Right cardiac atrium (tissue), 5 donors: ENCODE measurements at places on chromosomes 13 and 19.

DNA sequence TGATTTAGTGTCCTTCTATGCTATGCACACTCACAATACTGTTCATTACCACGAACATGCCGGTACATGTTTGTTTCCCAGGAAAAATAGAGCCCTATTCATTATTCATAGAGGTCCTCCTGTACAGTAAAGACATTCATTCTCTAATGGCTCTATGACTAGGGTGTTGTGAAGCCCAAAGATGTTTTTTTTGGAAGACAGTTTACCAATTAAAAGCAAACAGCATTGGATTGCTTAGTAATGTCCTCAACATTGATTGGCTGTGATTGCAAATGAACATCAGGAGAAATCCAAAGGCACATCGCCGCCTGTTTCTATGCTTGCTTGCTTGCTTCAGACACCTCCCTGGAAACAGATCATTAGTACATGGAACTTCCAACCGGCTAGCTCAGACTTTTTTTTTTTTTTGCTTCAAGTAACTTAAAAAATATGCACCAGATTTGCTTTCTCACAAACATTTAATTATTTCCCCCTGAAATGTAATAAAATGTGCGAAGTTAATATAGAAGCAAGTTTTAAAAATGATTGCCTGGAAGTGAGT is 8.8 kb upstream of the GPC6 start:
- DNase-seq: no peak

- no peak for DNase-seq
These were observed 52.4 kb upstream of the SPATA13 start for GRCh38 chr13:24107955-24108614.

DNA sequence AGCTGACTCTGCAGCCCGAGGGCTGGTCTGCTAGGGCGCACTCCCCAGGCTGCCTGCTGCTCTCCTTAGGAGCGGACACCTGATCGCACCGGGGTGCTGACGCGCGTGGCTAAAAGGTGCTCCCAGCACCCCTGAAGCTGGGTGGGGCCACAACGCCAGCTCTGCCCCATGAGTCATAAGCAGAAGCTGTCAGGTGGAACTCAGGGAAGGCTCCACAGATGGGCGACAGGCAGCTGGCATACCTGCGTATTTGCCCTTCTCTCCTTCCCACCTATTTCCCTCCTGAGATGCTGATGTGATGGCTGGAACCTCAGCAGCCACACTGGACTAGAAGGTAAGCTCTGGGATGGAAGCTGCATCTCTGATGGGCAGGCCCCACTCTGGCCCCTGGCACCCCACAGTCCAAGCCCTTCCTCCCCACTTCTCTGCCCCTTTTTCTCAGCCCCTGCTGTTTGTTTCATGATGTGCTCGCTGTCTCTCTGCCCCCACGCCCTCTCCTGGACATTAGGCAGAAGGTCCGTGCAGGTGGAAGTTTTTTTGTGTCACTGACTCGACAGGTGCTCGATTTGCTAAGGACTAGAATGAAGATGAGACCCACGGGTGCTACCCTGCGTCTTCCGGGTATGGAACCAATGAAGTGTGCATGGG is 30.3 kb upstream of the CACTIN start:
- DNase-seq: peak; percentile 11

GRCh38 chr13:85663856-85664255 is 135.4 kb downstream of the SLITRK6 start:
- no peak for DNase-seq

- peak; percentile 22 for DNase-seq
These were observed 412.8 kb downstream of the ZNF536 start for GRCh38 chr19:30784850-30785457.

DNA sequence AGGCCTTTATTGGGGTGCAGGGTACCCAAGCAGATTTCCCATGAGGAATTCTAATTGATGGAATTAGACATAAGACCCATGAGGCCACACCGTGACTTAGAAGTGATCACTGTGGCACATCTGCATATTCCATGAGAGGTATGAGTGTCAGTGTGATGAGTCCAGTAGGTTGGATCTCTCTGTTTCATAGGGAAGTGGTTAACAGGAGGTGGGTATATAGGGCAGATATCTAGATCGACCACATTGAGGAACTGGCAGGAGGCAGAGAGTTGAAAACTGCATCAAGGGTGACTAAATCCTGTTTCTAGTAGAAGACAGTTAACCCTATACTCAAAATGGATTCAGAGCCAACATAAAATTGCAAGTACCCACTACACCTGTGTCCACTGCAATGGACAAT is 68.6 kb upstream of the MIR17HG start:
- no peak for DNase-seq

- DNase-seq: no peak
These were observed 106.3 kb downstream of the ZAR1L start for GRCh38 chr13:32208860-32209259.

DNA sequence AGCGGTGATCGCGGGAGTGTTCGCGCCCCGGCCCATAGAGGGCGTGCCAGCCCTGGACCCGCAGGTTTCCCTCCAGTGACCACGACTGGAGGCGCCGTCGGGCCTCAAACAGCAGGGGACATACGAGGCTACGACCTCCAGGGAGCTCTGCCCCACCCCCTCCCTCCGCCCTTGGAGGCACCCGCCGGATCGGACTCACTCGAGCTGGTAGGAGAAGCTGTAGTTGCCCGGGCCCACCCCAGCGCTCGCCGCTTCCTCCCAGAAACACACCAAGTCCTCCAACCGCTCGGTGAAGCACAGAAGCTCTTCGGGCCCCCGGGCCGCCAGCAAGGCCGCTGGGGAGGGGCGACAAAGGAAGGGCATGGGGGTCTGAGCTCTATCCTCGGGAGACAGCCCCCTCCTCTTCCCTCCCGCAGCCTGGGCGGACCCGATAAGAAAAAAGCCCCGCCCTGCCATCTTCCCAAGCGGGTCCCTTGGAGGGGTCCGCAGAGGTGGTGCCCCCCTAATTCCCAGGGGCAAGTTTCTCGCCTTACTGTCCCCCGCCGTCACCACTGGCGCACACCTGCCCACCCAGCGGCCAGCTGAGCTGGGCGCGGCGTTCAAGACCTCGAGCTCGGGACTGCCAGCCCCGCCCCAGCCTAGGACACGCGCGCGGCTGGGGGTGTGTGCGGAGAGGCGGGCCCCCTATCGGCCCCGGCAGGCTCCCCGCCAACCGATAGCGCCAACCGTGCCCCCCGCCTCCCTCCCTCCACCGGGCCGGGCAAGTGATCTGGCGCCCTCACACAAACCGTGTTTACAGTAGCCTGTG is 1.0 kb downstream of the EPOR start:
- DNase-seq: peak; percentile 78
